ENCODE measurements at places on chromosomes 2 and 18. TPM values are rescaled to one million over a fixed set of nuclear protein-coding genes. Genes with fewer than 3 reads are reported as not detected.

The UGT1A9 gene
- polyA plus RNA-seq: not detected

The GREB1L gene
- 0.03 TPM for polyA plus RNA-seq

The SOX11 gene
- polyA plus RNA-seq: not detected

The CYP27C1 gene
- polyA plus RNA-seq: not detected

The HOXD1 gene
- not detected for polyA plus RNA-seq

The PTPN2 gene
- polyA plus RNA-seq: 108 TPM

The TMEM178A gene
- polyA plus RNA-seq: not detected

The STAT4 gene
- 0.31 TPM for polyA plus RNA-seq

The GBX2 gene
- polyA plus RNA-seq: not detected

The UGT1A3 gene
- polyA plus RNA-seq: not detected

The QPCT gene
- 54.7 TPM for polyA plus RNA-seq

The FSIP2 gene
- polyA plus RNA-seq: not detected

The RASGRP3 gene
- 0.84 TPM for polyA plus RNA-seq

The CDH20 gene
- polyA plus RNA-seq: not detected

The IL18RAP gene
- 0.24 TPM for polyA plus RNA-seq

The SLC19A3 gene
- polyA plus RNA-seq: not detected

The ZNF521 gene
- not detected for polyA plus RNA-seq

The SGPP2 gene
- polyA plus RNA-seq: not detected

The WBP1 gene
- 31.0 TPM for polyA plus RNA-seq

The ZSWIM2 gene
- polyA plus RNA-seq: 0.28 TPM

The LINC00305 gene
- not detected for polyA plus RNA-seq

The CYS1 gene
- not detected for polyA plus RNA-seq

All from CD14-positive monocyte (primary cell).